ENCODE measurements at places on chromosomes 1 and 21.

GRCh38 chr1:227729881-227730629 is 5.0 kb downstream of the JMJD4 start:
- DNase-seq, result no peak

GRCh38 chr1:57024855-57025254 is 59.0 kb upstream of the C8B start:
- DNase-seq, result no peak

- DNase-seq, result no peak
Measured at GRCh38 chr1:11053758-11054137, 6.1 kb downstream of the SRM start.

GRCh38 chr1:56146449-56146848 is 432.9 kb downstream of the PLPP3 start:
- DNase-seq, result no peak

- DNase-seq, result no peak
Measured at GRCh38 chr1:71919811-71920509, 362.4 kb downstream of the NEGR1 start.

DNA sequence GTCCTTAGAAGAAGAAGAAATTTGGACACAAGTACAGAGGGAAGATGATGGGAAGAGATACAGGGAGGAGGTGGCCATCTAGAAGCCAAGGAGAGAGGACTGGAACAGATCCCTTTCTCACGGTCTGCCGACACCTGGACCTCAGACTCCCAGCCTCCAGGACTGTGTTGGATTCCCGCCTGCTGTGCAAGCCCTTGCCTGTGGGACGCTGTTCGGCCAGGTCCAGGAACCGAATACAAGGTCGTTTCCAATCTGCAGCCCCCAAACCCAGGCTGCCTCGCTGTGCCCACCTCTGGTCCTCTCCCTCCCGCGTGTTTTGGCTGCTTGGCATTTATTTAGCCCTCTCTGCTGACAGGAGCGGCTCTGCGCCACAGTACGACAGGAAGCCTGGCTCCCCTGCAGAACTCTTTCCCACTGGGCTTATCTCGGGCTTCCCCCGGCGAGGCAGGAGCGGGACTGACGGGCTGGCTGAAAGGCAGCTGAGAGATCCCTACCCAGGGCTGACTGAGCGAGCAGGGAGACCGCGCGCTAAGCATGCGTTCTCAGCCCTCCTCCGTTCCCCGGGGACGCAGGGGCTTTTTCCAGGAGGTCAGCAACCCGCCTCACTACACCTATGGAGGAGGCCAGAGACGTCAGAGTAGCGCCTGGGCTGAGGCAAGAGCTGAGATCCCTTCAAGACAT is 238.4 kb downstream of the TNR start:
- no peak for DNase-seq

GRCh38 chr1:66618390-66618789 is 84.4 kb downstream of the SGIP1 start:
- no peak for DNase-seq

GRCh38 chr1:37795340-37796125 is 1.9 kb downstream of the MANEAL start:
- no peak for DNase-seq

- no peak for DNase-seq
Measured at GRCh38 chr1:54359393-54360162, 46.6 kb downstream of the SSBP3 start.

DNA sequence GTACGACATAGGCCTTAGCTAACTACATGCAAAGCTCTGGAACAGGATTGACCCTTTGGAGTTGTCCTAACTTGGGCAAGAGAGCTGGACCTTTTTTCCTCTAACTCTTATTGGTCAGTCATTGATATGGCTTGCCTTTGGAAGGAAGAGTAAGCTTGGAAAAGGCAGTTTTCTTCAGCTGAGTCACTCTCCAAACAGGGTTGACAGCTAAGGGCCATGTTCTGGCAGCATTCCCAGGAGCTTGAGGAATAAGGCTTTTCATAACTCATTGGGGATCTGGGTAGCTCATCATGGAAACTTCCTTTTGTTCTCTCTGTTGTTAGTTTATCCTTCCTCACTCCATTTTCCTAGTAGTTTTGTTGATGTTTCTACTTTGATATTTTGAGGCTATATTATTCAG is 14.5 kb upstream of the ERRFI1 start:
- DNase-seq, result no peak

GRCh38 chr1:157226739-157227138 is 88.5 kb upstream of the ETV3 start:
- no peak for DNase-seq

GRCh38 chr1:196774603-196775002 is at the start of gene CFHR3:
TSS of gene CFHR3 (plus strand) at chr1:196774840. CDS start at chr1:196774887, 47 bp downstream.
- DNase-seq, result no peak

GRCh38 chr21:44509539-44509938 is 30.5 kb downstream of the KRTAP10-1 start:
- DNase-seq, result no peak

- no peak for DNase-seq
Measured at GRCh38 chr1:190144650-190145049, 333.0 kb downstream of the BRINP3 start.

Data from activated CD8-positive, alpha-beta memory T cell treated with anti-CD3 and anti-CD28 coated beads for 1 hour (primary cell).